HS-27A (cell line): ENCODE measurements at places on chromosomes 4 and X.

DNA sequence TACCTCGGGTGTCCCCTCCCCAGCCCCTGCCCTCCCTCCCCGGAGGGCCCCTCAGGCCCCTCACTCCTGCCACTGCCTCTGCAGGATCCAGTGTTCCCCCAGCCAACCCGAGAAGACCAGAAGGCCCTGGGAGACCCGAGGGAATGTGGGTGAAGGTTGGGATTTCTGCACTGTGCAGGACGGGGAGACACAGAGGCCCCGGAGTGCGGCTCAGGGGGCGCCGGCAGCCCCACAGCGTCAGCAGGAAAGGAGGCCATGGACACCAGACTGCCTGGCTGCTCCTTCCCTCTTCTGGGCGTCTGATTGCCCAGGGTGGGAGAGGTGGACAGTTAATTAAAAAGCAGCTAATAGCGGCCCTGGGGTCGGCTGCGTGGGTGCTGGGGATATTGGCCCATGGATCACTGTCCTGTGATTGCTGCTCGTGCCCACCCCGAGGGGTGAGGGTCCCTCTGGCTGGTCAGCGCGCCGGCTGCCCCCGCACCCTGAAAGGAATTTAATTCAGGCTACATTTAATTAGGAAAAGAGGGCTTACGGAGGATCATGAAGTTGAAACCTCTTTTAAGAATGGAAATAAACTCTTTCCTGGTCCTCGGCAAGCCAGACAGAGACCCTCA is 57.8 kb upstream of the NKX1-1 start:
- DNase-seq, result no peak

GRCh38 chr4:3772632-3773031 is 6.4 kb downstream of the ADRA2C start:
- no peak for DNase-seq

- no peak for DNase-seq
Measured at GRCh38 chr4:134251322-134251721, 49.7 kb upstream of the PABPC4L start.

DNA sequence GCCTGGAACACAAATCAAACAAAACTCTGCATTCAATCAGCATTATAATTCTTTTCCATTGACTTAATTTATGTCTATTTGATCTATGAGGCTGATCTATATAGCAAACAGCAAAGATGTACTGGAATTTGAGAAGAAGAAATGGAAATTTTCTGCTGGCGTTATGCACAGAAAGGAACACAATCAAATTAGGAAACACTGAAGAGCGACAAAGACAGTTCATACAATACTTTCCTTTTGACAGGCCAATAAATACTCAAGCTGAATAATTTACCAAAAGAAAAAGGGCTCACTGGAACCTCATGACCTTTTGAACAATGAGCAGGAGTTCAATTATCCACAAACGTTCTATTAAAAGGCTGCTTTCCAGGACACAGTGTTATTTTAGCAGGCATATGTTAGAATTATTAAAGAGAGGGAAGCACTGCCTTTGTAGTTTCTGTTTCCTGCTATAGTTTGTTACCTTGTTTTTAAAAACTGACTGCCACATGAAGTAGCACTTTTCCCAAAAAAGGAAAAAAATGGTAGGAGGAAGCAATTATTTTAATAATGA is 8.1 kb downstream of the PDHA2 start:
- no peak for DNase-seq

DNA sequence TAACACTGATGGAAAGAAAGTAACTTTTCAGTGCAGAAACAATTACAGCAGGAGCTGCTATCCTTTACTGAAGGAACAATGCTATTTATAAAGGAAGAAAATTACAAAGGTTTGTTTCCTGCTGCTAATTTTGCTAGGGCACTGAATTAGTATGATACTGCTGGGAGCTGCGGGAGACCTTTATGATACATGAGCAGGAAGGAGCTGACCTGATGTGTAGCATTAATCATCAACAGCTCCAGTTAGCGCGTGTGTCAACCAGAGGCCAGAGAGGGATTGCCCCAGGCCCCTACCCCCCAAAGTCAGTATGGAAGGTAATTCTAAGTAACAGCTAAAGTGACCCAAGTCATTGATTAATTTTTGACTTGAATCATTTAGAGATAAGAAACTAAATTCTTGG is 728.9 kb downstream of the PCDH18 start:
- no peak for DNase-seq

- DNase-seq, result no peak
Measured at GRCh38 chr4:3409571-3410091, 32.1 kb upstream of the HGFAC start.

- DNase-seq, result no peak
Measured at GRCh38 chr4:173511787-173512361, 18.2 kb downstream of the HAND2 start.

DNA sequence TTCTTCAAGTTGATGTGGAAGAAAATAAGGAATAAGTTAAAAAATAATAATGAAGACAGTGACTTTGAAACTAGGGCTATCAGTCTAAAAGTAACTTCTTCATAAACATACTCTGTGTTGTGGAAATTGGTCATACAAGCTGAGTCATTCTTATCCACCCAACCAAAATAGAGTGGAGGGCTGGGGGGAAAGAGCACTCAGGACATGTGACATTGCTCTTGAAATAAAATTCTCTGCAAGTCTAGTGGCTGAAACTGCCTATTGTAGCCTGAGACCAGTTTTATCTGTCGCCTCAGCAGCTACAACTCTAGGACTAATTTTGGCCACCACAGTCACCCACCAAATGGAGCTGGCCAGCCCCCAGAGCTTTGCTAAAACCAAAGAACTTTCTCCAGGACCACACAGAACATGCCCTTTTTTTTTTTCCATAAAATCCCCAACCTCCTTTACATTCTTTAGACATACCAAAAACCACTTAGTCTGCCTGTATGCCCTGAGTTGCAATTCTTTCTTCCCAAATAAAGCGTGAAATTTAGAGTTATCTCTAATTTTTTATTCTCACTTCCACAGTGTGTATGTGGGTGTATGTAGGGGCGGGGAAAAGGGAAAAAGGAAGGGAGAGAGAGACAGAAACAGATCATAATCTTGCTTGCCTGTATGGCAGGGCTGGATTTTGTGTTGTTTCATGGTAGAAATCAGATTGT is 23.0 kb upstream of the SLC25A4 start:
- no peak for DNase-seq

- DNase-seq, result no peak
Measured at GRCh38 chrX:7709845-7710244, 133.1 kb upstream of the VCX start.

DNA sequence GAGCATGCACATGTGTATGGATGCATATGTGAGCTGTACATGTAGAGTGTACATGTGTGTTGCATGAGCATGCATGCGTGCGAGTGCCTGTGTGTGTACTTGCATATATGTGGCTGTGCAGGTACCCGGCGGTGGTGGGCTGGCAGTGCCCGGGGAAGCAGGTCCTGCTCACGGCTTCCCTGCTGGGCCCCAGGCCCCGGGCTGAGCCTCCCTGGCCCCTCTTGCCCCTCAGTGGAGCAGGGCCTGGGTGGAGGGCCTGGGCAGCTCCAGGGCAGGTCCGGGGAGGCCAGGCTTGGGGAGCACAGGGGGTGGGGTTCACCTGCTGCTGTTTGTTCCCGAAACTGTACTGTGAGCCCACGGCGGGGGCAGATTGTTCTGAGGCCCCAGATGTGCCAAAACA is 9.4 kb downstream of the NAT8L start:
- DNase-seq, result no peak

DNA sequence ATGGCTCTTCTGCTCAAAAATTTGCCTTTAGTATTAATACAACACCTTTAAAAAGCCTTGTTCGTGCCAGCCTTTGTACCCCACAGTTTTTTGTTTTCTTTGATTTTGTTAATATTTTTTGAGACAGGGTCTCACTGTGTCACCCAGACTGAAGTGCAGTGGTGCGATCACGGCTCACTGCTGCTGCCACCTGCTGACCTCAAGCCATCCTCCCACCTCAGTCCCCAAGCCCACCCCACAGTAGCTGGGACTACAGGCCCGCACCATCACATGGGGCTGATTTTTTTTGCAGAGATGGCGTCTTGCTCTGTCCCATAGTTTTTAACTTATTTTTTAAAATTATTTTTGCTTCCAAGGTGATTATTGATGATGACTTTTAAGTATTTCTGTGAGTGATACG is 134.0 kb downstream of the HTR2C start:
- DNase-seq, result no peak

- no peak for DNase-seq
Measured at GRCh38 chrX:71910643-71910985, at the start of gene NHSL2. Gene NHSL2, plus strand, starts transcription at chrX:71910845.

DNA sequence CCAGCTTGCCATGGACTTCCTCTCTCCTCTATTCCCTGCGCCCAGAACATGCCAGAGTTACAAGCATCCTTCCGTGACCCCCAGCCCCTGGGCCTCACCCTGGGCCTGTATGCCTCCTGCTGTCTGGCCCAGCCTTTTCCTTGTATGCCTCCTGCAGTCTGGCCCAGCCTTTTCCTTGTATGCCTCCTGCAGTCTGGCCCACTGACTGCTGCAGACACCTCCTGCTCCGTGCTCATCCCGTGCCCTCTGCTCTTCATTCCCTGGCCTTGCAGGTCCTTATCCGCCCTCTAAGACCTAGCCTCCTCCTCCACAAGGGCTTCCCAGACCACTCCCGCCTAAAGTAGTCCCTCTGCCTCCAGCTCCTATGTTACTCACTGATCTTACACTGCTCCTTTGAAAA is 44.2 kb downstream of the IRF2 start:
- DNase-seq, result no peak

DNA sequence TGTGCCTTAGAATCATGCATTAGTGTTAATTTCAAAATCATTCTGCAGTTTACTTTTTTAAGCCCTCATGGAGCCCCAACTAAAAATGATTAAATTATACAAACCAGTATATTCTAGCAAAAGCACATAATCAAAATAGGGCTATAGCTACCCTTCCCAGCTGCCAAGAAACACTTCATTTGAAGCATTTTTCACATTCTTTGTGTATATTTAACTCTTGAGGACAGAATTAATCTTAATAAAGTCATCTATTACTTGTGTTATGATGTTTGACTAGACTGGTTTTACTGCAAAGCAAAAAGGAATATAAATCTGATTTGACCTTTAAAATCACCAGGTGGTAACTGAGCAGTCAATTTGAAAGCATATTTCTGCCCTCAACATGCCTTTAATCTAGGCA is 145.1 kb downstream of the PRDM5 start:
- DNase-seq, result no peak
